ENCODE measurements at places on chromosomes 6 and 20.
A peak's percentile ranks its signal among the peaks of the same experiment; 100 is the strongest.

GRCh38 chr20:43751167-43752050 lies 24.6 kb upstream of the GTSF1L start:
- no peak for DNase-seq

DNA sequence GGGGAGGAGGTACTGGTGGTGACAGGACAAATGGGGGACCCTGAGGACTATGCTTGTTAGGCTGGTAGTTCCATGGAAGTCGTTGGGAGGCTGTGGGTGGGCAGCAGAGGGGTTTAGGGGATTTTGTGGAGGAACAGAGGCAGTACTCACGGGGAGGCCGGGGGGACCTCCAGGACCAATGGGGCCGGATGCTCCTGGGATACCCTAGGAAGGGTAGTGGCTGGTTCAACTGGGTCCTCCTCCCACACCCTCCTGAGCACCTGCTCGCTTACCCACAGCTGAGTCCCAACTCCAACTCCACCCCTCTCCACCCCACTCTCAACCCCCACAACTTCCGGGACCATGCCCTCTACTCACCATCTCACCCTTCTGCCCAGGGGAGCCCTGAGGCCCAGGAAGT lies 25.9 kb downstream of the COL11A2 start:
- no peak for DNase-seq

- no peak for DNase-seq
Observed at GRCh38 chr6:27811451-27811772, 100.8 kb downstream of the OR2B2 start.

DNA sequence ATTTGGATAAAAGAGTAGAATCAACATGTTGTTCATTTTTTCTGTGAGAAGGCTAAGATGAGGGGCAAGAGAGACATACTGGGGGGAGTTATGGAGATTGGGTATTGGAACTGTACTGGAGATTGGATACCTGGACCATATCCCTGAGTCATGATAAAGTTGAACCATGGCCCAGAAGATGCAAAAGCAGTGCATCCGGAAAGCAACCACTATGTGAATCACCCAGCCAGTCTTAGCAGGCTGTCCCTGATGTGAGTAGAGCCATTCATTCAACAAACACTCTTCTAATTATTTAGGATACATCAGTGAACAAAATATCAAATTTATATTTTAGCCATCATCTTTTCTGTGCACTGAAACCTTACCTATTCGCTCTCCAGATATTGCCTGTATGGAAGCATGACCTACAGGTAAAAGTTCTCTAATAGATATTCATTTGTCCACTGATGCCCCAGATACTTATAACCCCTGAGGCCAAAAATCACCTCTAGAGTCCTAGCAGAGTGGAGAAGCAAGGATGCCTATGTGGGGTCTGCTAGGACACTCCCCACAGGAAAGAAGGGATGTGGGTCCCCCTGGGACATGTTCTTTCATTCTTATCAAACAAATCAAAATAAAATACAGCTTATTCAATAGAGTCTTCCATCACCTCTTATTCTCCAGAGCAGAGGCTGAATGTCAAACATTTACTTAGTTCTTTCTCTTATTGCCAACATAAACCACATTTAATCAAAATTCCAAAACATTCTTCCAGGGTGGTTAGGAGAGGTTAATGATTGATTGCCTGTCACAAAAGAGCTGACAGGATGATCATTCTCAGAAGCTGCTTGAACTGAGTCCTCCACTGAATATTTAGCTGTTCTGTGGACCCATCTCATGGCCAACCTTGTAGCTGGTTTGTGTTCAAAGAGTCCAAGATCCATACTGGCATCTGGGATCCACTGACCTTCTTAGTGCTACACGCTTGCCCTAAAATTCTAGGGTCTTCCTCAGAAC lies 37.0 kb upstream of the PKHD1 start:
- no peak for DNase-seq

DNA sequence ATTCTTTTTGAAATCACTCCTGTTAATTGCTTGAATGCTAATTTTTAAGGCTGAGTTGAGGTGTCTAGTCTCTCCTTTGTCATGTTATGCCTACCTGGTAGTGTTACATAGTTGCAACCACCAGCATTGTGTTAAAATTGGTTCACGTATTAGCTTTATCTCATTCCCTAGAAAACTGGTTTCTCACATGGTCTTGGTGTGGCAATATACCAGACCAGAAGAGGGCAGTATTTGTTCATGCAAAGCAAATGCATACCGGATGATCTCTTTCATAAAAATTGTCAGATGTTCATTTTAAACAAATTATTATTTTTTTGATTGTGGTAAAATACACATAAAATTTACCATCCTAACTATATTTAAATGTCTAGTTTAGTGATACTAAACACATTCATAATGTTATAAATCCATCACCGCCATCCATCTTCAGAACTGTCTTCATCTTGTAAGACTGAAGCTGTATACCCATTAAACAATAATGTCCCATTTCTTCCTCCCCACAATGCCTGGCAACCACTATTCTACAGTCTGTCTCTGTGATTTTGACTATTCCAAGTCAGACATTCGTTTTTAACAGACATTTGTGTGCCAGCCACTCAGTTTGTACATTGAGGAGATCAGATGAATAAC lies 92.8 kb downstream of the ATRN start:
- DNase-seq, result peak; percentile 54

- DNase-seq, result no peak
Observed at GRCh38 chr20:48186915-48187314, 401.6 kb upstream of the SULF2 start.

All from small intestine (tissue), 16 donors.